A549 treated with DMSO at 1 μM for 4 hours (cell line): ENCODE measurements at places on chromosomes 2 and 18. TPM values are rescaled to one million over a fixed set of nuclear protein-coding genes. Genes with fewer than 3 reads are reported as not detected.

Gene CMPK2
- 0.87 to 1.6 TPM (median 1.1 TPM) in 5 replicates for total RNA-seq

Gene REG1A
- total RNA-seq, result not detected in 5 replicates

Gene GCG
- not detected in 5 replicates for total RNA-seq

Gene KLHL30
- total RNA-seq, result 0.07 to 0.22 TPM (median 0.12 TPM) in 5 replicates

Gene ZNF396
- total RNA-seq, result 0.65 to 0.91 TPM (median 0.78 TPM) in 5 replicates

Gene ZDBF2
- 1.1 to 2.9 TPM (median 1.3 TPM) in 5 replicates for total RNA-seq

Gene UGT1A8
- total RNA-seq, result 0.08 to 0.26 TPM in 2 of 5 replicates, not detected in the others

Gene CDKL4
- total RNA-seq, result not detected in 5 replicates

Gene COLEC11
- total RNA-seq, result 0.38 to 0.70 TPM (median 0.48 TPM) in 5 replicates

Gene SLC11A1
- total RNA-seq, result 0.15 to 0.28 TPM (median 0.19 TPM) in 5 replicates

Gene DRC1
- total RNA-seq, result 0.14 to 0.29 TPM (median 0.21 TPM) in 5 replicates

Gene IL37
- not detected in 5 replicates for total RNA-seq

Gene PLA2R1
- 1.8 to 3.8 TPM (median 2.5 TPM) in 5 replicates for total RNA-seq
